ENCODE measurements at places on chromosomes 1 and 21. TPM values are rescaled to one million over a fixed set of nuclear protein-coding genes. Genes with fewer than 3 reads are reported as not detected.

DNA sequence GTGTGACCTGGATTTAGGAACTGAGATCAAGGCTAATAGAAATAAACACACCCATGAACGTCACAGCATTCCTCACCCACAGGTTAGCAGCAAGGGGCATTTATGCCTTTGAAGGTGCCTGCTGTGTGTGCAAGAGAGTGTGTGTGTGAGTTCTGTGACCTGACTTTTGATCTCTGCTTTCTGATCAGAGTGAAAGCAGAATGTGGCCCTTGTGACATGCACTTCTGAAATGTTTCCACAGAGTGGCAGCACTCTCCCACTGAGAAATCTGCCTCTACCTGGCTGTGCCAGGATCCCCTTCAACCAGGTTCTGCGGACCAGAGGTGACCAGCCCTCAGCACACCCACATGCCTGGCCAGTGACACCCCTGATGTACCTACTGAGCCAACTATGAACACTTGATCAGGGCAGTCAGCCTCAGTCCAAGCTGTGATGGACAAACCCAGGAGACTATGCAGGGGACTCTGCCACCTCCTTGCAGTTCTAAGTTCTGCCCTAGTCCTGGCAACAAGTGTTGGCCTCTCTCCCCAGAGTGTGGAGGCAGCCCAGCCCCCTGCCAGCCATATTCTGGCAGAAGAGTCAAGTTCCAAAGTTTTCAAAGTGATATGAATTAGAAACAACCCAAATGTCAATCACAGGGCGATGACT, 41.0 kb downstream of the RXRG start:
- DNase-seq, result no peak

DNA sequence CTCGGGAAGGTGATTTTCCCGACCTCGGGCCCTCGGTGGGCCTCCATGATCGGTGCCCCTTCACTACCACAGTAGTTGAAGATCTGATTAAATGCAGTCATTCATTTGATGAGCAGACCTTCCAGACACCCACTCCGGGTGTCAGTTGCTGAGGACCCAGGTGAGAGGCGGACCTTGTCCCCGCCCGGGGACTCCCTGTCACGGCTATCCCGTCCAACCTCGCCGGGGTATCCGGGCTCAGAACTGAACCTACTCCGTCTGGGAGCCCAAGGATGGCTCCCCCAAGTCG, 22.6 kb downstream of the RNU1-3 start:
- no peak for DNase-seq

SYT2 gene
- not detected for total RNA-seq

KCNE2 gene
- not detected for total RNA-seq

- no peak for DNase-seq
These were observed 48.9 kb downstream of the CHML start for GRCh38 chr1:241591317-241591716.

USH2A gene
- not detected for total RNA-seq

CLEC20A gene
- not detected for total RNA-seq

GRCh38 chr21:34845521-34846451, 177.0 kb downstream of the CLIC6 start:
- peak; percentile 36 for DNase-seq

GPR25 gene
- not detected for total RNA-seq

DNA sequence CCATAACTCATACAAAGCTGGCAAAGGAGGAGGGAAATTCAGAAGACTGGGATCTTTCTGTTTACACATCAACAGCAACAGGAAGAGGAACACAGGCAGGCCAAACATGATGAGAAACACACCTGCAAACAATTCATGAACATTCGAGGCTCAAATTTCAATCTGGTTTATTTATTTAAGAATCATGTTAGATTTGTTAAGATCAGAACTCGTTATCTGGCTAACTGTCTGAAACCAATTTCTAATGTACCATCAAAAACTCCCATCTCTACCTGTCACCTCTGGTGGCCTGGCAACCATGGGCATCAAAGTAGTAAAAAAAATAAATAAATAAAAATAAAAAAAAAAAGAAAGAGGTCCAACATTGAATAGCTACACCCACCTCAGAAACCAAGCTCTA, 9.8 kb downstream of the LBR start:
- no peak for DNase-seq

- DNase-seq, result no peak
These were observed 30.4 kb downstream of the RRP1 start for GRCh38 chr21:43819511-43820405.

PDZK1 gene
- not detected for total RNA-seq

DNA sequence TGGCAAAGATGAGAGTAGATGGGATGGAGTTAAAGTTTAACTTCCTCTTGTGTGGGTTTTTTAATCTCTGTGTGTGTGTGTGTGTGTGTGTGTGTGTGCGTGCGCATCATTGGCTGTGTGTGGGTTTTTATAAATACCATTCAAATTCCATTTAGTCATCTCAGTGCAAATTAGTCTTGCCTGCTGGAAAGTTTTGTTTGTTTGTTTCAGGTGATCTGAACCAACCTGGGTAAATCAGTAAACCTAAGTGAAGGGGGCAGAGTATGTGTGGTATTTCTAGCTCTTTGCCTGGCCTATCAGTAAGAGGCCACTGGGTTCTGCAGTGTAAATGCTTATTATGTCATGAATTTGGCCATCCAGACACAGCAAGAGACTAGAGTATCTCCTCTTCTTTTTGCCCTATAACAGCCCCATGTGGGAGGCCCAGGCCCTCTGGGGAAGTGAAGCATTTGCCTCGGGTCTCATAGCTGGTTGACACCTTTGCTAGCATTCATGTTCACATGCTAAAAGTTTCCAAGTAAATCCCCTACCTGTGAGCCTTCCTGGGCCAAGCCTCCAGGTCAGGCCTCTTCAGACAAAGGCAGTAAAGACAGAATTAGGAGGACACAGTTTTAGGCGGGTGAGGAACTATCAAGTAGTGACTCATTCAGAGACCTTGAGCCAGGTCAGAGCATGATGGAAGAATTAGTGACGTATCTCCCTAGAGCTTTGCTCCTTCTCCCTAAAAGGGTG, 14.7 kb downstream of the INTS3 start:
- DNase-seq, result no peak

ALX3 gene
- not detected for total RNA-seq

C4BPA gene
- not detected for total RNA-seq

LORICRIN gene
- not detected for total RNA-seq

- DNase-seq, result no peak
These were observed 191.4 kb downstream of the FOXD2 start for GRCh38 chr1:47629201-47629600.

GRCh38 chr1:33711511-33711910, 152.4 kb upstream of the HMGB4 start:
- no peak for DNase-seq

PKLR gene
- not detected for total RNA-seq

EPHB2 gene
- total RNA-seq, result 26.6 TPM

EDN2 gene
- total RNA-seq, result not detected

DNA sequence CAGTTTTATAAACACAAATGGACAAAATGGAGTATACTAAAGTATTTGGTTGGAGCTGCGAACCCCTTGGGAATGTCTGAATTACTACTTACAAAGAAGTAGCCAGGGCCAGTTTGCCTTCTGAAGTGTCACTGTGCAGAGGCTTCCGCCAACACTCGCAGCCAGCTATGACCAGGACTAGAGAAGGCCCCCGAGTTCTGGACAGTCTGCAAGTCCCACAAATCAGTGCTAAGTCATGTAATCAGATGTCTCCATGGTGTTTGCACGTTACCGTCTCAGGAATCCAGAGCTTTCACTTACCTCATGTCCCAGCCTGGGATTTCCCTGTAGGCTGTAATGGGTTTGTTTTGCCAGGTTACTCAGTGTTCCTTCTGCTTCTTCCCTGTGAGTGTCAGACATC, 106.6 kb upstream of the SPAG17 start:
- DNase-seq, result no peak

- DNase-seq, result peak; percentile 21
These were observed 201.4 kb upstream of the BRINP3 start for GRCh38 chr1:190679044-190679443.

XCL1 gene
- not detected for total RNA-seq

DNA sequence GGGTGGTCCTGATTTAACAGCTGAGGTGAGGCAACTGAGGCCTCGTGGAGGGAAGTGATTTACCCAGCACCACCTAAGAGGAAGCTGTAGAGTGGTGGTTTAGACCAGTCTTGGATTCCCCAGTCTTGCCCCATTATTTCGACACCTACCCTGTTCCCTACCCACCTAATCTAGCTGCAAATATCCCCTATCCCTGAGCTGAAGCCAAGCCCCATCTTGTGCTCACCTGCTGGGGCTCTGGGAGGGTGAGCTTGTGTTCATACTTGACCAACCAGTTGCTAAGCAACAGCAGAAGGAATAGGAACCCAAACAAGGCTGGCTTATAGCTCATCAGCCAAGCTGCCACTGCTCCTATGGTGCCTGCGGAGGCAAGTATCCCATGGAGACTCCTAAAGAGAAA, 2.0 kb downstream of the TEX46 start:
- no peak for DNase-seq

All from dermis microvascular lymphatic vessel endothelial cell (primary cell).